Spinal cord (tissue), 10 donors: ENCODE measurements at places on chromosomes 6 and 20. TPM values are rescaled to one million over a fixed set of nuclear protein-coding genes. Genes with fewer than 3 reads are reported as not detected.

- DNase-seq: no peak
Observed at GRCh38 chr20:4471221-4471620, 250.5 kb upstream of the PRND start.

DNA sequence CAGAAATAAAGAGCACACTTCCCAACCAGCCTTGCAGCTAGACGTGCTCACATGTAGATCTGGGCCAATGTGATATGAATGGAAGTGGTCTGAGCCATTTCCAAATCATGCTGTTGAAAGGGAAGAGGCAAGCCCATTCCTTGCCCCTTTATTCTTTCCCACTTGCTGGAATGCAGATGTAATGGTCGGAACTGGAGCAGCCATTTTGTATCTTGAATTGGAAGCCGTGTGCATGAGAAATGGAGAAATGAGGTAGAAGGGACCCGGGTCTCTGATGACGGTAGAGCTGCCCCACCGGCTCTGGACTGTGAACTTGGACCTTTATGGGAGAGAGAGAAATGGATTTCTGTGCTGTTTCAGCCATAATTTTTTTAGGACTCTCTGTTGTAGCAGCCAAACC, 54.8 kb upstream of the STX16 start:
- no peak for DNase-seq

SLC17A3 gene
- not detected for total RNA-seq

RBPJL gene
- total RNA-seq: 0.20 TPM

CTCFL gene
- total RNA-seq: 0.20 TPM
